ENCODE measurements at places on chromosomes 12 and 14.

DNA sequence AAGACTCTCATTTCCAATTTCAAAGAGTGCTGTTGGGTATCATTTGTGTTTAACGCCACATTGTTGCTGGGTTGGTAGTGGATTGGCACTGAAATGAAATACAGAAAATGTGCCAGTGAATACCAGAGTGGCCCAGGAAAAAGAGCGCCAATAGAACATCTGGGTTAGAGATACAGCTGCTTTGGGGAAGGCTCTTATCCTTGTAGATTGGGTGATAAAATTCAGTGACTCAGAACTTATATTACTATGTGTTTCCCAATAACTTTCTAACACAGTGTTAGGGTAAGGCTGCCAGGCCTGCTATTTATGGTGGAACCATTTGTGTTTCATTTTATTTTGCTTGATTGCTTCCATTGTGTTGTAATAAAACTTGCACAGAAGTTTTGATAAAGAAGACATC is 168.2 kb upstream of the SSTR1 start:
- peak; percentile 61 for DNase-seq

DNA sequence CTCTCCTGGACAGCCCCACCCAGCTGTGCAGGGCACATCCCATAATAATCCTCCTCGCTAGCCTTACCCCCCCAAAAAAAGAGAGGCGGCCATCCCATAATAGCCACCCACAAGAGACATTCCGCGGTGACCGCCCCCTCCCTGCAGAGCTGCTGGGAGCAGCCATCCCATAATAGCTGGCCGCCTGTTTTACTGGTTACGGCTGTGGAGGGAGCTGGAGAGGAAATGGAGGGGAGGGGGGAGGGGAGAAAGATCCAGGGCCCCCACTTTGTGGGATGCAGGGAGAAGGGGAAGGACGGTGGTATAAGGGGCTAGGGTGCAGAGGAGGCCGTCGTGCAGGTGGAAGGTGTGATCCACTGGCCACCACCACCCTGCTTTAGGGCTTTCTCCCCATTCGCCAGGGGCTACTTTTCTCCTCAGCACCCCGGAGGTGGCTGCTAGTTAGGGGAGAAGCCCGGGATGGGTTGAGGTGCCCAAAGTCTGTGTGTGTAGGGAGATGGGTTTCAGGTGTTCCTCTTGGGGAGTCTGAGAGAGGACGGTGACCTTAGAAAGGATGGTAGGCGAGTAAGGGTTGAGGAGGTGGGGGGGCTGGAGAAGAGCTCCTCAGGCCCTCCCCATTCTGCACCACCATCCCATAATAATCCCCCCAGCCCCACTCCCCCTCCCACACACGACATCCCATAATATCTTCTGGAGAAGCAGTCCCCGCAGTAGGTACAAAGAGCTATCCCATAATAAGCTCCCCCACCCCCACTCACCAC is 6.0 kb upstream of the CHD4 start:
- peak; percentile 55 for DNase-seq

DNA sequence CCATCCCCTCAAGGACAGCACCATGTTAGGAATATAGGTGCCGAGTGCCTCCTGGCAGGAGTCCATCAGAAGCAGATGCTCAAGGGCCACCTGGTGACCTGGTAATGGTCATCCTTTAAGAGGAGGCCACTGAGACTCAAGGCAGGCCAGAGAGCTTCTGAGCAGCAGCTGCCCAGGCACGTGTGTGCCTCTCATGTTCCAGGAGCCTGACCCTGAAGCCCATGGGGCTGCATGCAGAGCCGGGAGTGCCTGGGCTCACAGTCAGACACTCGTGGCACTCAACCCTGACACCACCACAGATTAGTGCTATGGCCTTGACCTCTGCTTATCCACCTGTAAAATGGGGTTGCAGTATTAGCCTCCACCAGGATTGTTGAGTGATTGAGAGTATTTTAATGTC is 45.6 kb downstream of the C14orf132 start:
- DNase-seq: no peak

DNA sequence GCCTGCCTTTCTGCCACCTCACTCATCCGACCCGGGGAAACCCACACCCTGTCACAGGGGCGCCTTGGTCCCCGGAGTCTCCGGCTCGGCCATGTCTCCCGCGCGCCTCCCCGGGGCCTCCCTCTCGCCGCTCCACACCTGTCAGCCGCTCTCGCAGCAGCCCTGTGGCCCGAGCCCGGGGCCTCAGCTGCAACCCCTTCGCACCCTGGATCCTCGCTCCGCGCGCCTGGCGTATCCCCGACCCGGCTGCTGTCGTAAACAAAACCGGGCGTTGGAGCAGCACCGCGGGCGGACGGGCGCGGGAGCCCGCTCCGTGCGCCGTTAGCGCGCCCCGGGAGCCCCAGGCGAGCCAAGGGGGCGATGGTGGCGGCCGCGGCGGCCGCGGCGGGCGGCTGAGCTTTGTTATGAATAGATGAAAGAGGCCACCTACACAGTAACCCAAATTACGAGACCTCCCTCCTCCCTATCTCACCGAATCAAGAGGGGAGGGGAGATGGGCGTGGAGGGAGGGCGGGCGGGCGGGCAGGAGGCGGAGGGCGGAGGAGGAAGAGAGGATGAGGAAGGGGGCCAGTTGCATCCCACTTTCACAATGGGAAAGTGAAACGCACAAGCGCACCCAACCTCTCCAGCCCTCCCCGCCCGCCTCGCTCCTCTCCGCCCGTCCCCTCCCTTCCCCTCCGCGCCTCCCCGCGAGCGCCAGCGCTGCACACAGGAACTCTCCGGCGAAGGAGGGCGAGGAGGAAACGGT is at the start of gene PLXNC1:
Gene PLXNC1, plus strand, starts transcription at position 587 of the 748 bp plus-strand sequence. CDS start 395 bp downstream, outside the sequence.
- no peak for DNase-seq

- DNase-seq: no peak
Measured at GRCh38 chr14:98721061-98721460, 550.9 kb downstream of the BCL11B start.

DNA sequence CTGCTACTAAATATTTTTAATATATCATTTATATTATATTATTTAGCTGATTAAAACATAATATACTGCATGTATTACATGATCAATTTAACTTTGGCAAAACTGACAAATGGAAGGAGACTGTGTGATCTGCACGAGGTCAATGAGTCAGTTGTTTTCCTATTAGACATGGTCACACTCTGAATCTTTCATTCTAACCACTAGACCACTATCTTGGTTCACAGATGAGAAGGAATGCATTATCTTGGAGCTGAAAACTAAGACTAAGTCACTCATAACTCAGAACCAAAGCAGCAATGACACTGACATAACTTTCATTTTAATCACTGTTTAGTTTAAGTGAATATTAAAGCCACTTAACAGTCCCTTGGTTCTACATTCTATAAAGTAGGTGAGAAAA is 37.4 kb downstream of the GNPTAB start:
- peak; percentile 68 for DNase-seq
